ENCODE measurements at places on chromosomes 12 and 14.

GRCh38 chr14:51455041-51455835 lies 196.5 kb upstream of the FRMD6 start:
- DNase-seq: no peak

GRCh38 chr14:39568809-39569538 lies 136.7 kb upstream of the FBXO33 start:
- no peak for DNase-seq

- DNase-seq: no peak
Measured at GRCh38 chr12:32435921-32436705, 36.8 kb downstream of the FGD4 start.

DNA sequence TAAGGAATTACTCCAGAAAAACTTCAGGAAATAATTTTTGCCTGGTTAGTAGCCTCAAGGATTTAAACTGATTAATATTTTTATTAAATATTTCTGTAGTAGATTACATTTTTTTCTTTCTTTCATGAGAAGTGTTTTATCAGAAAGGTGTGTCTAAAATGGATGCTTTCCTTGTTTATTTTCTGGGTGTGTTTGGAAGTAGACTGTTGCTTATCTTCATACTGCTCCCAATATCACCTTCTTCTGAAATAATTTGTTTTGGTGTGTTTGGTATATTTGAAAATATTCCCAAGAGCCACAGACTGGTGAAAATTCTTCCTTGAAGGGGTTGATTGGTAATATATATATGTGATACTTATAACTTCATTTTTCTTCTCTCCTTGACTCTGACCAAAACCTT lies 10.1 kb upstream of the REP15 start:
- no peak for DNase-seq

DNA sequence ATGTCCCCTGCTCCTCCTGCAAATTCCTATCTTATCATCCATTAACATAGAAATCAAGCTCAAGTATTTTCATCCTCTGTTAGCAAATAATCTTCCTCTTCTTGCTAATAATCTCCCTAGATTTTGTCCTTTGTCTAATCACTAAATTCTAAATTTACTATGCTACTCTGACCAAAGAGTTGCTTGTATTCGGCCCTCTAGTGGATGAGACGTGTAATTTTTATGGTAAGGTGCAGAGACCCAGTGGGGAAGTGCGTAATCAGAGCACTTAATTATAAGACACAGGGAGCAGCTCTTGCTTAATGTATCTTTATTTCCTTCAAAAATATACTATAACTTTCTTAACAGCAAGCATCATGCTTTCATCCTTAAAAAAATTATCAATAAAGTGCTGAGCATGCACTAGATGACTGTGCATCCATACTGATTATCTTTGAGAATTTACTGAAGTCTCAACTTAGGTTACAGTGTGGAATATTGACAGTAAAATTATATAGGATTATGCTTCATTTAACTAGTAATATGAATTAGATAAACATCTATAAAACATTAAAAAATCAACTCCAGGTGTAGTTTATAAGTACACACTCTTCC lies 212.6 kb downstream of the SLC16A7 start:
- no peak for DNase-seq

DNA sequence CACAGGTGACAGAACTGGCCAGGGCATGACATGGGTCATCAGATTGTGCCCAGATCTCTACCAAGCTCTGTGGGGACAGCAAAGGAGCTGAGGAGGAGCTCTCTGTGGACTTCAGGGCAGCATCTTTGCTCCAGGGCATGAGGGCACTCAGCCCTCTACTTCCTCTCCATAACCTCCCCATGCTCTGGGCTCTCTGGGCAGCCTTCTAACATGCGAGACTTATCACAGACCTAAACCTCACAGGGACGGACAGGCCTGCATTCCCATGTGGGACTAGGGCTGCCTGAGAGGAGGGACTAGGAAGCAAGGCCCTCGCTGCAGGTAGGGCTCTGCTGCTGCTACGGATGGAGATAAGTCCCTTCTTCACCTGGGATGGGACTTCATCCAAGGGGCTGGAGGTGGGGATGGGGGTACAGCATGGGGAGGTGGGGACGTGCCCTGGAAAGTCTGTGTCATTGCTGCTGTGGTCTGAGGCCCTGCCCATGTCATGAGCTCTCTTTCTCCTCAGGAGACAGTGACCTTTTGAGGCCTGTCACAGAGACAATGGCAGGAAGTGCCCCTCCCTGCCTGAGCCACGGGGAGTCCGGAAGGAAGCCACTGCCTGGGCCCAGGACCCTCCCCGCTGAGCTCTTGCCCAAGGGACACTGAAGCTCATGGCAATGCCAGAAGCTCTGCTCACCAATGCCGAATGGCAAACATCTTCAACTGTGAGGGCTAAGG lies 44.1 kb downstream of the PITPNM2 start:
- DNase-seq: no peak

DNA sequence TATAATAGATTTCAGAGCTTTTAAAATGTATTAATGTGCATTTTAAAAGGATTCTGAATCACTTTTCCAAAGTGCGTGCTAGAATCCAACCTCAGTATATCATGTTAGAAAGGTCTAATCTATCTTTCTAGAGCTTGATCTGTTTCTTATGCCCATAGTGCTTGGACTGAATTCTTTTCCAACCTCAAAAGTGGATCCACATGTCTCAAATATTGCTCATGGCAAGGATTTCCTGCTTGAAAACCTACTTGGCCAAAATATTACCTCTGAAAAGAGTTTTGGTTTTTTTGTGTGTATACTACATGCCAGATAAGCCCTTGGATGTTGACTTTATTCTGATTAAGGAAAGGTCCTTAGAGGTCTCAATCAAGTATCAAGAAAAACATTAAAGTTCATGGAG lies 16.9 kb upstream of the SLC6A15 start:
- DNase-seq: no peak

- no peak for DNase-seq
Measured at GRCh38 chr12:62805517-62805916, 129.4 kb downstream of the PPM1H start.

DNA sequence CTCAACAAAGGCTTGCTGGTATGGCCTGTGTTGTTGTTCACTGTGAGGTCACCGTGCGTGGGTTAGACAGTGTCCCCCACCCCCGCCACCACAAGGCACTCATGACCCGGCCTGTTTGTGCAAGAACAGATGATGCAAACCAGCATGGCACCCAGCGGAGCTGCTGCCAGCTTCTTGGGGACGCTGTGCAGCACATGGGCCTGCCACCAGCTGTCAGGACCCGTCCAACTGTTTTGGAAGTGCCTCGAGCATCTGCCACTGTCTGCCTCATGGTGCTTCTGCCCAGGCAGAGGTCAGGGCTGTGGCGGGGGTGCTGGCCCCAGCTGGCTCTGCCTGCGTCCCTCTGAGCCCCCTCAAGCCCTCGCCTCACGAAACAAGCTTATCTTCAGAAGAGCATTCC lies 1.5 kb downstream of the ASB2 start:
- DNase-seq: no peak

DNA sequence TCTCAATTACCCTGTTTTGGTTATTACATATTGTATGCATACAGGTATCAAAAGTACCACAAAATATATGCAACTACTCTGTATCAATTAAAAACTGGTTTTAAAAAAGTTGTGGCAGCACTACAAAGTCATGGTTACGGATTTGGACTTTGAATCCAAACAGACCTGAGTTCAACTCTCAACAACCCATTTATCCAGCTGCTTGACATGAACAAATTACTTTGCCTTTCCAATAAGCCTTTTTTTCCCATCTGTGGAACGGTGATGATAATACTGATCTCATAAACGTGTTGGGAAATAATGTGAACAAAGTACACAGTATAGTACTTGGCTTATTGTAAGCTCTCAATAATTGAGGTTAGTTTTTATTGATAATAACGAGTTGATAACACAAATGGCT lies 85.0 kb downstream of the MNAT1 start:
- DNase-seq: no peak

- DNase-seq: no peak
Measured at GRCh38 chr14:65422088-65422834, 9.7 kb downstream of the FUT8 start.

- no peak for DNase-seq
Measured at GRCh38 chr14:54025661-54026060, 69.0 kb upstream of the BMP4 start.

GRCh38 chr14:100071545-100071944 lies 6.3 kb downstream of the EVL start:
- no peak for DNase-seq

DNA sequence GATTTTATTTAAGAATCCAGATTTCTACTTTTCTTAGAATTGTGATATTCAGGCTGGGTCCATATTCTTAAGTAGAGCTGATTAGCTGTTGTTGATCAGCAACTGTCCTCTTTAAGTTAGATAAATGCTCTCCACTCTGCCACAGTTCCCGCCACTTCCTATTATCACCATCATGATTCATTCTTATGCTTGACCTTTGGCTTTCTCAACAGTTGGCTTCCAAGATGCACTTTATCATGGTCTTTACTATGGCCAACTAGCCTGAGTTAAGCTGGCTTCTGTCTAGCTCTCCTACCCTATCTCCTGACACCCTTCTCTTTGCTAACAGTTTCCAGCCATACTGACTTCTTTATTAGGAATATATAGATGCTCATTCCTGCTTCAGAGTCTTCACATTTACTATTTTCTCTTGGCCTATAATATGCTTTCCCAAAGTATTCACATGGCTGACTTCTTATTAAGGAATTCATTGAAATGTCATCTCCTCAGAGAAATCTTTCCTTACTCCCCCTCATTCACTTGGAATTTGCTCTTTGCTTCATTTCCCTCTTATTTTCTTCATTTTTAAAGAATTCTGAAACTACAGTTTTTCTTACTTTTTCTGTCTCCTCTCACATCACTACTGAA lies 149.0 kb upstream of the IGF1 start:
- no peak for DNase-seq

- no peak for DNase-seq
Measured at GRCh38 chr12:49689237-49689636, 18.0 kb downstream of the FMNL3 start.

GRCh38 chr12:31440586-31440985 lies 114.6 kb upstream of the SINHCAF start:
- no peak for DNase-seq

DNA sequence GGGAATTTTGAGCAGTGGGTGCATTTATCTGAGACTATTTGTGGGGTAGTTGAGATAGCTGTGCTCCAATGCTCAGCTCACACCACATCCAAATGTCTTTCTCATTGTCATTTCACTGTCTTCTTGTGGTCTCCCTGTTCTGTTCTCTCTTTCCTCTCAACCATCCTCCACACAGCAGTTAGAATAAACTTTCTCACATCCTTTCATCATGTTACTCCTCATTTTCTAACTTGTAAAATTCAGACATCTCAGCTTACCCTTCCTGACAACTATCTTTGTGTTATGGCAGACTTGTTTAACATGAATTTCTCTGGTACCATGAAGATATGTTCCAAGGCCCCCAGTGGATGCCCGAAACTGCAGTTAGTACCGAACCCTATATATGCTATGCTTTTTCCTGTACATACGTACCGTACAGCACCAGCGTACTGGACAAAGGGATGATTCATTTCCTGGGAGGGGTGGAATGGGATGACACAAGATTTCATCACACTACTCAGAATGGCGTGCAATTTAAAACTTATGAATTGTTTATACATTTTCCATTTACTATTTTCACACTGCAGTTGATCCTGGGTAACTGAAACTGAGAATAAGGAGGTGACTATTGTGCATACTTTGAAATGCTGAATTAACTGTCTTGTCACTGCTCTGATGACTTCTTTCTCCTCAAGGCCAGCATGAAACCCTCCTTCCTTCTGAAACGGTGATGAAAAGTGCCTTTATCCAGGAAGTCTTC lies 177.1 kb upstream of the SLC38A2 start:
- DNase-seq: no peak

DNA sequence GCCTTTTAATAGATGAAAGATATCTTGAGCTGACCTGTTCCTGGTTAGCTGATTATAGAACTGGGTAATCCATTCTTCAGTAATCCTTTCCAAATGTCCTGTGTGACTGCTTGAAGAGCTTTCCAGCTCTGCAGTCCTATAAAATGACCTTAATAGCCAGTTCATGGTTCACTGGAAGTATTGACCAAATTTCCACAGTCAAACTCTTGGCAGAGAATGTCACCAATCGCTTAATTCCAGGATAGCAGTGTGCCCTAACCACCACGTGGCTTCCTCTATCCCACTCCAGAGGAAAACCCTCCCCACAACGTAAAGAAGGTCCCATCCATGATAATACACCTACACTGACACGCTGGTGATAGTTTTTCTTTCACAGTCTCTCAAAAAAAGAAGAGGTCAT lies 17.4 kb downstream of the PRKAB1 start:
- no peak for DNase-seq

GRCh38 chr14:21537090-21537424 lies 10.9 kb upstream of the SALL2 start:
- DNase-seq: no peak

GRCh38 chr14:68492381-68493151 lies 300.3 kb downstream of the ZFP36L1 start:
- no peak for DNase-seq

GRCh38 chr14:89427426-89428172 lies 10.6 kb upstream of the FOXN3 start:
- no peak for DNase-seq

GRCh38 chr12:57455374-57456144 lies 452 bp downstream of the INHBE start:
- DNase-seq: no peak

- peak; percentile 55 for DNase-seq
Measured at GRCh38 chr14:90574188-90575131, 177.6 kb downstream of the CALM1 start.

GRCh38 chr12:65537978-65538377 lies 259.5 kb downstream of the MSRB3 start:
- DNase-seq: no peak

DNA sequence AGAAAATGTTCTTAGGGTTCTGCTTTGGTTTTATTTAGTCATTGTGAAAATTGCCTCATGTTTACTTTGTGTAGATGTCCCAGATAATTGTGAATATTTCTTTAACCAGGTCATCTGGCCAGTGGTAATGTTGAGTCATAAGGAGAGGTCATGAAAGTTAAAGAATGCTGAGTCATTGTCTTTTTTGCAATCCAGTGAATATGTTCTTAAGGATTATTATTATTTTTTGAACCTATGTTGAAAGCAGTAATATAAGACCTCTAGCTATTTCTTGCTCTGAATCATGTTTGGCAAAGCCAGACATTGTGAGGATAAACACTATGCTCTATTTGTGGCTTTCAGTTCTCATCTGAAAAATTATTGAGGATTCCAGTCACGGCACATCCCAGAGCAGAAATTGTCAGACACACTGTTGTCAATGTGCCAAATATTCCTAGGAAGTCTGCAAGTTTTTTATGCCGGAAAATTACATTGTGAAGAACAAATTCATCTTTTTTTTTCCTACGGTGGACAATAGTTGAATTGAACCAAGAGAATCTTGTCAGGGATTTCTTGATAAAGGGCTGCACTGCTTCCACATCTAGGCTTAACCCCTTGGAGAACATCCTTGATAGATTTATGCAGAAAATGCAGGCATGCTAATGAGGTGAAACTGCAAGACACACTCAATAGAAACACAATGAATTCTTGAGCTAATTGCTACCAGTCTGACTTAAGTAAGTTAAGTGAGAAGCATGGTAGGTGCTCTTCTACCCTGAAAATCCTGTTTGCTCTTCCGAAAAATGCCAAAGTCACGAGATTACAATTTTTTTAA lies 369.6 kb downstream of the ATP23 start:
- no peak for DNase-seq

All from NCI-H187 (cell line).